ENCODE measurements at places on chromosomes 1 and 21.

GRCh38 chr1:104855550-104855949 lies 1105.9 kb downstream of the AMY1C start:
- no peak for DNase-seq

DNA sequence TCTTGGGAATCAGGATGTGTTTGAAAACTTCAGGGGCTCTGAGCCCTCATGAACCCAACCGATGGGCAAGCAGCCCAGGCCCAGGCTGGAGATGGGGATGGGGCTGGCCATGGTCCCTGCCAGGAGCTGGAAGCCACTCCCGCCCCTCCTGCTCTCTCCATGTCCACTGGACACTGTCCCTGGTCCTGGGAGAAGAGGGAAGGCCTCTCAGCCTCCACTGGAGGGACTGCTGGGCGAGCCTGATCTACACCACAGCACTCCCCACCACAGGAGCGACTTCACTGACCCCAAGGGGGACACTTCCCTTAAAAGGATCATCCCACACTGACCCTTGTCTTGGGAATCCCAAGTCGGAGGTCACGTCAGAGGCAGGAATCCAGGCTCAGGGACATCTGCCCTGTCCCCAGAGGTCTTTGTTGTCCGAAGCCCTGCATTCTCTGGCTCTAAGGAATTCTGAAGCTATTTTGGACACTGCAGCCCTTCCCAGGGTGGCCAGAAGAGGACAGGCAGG lies 16.9 kb upstream of the COL18A1 start:
- DNase-seq, result peak; percentile 7

DNA sequence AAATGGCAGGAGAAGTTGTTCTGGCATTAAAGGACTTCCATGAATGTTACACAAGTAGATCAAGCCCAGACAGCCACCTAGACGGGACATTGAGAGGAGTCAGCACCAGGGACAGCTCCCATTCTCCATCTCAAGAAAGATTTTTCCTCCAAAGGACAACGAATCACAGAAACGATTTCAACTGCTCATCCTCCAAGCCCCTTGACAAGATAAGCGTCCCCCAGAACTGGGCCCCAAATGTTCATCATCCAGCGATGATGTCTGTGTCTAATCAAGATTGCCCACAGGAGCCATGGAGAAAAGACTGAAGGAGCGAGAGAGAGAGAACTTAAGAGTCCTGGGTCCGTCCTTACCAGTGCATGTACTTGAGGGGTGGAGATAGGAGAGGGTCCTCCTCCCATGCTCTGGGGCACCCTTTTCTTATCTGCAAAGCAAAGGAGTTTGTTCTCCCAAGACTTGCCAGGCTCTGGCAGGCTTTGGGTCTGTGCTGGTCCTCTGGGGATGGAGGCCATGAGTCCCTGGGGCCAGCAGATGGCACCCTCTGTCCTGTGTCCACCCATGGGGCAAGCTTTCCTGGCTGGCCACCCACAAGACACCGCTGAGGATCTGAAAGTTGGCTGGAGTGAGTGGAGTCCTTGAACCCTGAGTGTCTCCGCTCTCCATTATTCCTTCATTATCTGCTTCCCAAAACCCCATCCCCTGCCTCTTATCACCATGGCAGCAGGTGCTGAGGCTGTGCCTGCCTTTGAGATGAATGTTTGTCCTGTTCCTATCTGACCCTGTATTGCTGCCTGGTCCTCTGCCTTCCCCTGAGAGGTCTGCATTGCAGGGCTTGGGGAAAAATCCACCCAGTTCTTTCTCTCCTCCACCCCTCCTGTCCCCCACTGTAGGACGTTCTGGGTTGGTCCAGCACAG lies 164.6 kb downstream of the ACTL8 start:
- no peak for DNase-seq

DNA sequence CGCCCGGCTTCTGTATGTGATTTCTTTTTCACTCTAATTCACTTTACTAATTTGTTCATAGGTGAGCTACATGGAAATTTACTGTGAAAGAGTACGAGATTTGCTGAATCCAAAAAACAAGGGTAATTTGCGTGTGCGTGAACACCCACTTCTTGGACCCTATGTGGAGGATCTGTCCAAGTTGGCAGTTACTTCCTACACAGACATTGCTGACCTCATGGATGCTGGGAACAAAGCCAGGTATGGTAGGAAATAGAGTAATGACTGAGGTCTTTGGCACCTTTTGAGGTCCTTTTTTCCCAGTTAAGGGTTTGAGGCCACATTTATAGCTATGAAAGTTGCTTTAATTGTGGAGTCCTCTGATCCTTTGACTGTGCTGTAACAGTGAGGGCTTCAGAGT lies 56.9 kb downstream of the KIF1B start:
- no peak for DNase-seq

GRCh38 chr1:34373912-34374311 lies 197.2 kb downstream of the C1orf94 start:
- no peak for DNase-seq

DNA sequence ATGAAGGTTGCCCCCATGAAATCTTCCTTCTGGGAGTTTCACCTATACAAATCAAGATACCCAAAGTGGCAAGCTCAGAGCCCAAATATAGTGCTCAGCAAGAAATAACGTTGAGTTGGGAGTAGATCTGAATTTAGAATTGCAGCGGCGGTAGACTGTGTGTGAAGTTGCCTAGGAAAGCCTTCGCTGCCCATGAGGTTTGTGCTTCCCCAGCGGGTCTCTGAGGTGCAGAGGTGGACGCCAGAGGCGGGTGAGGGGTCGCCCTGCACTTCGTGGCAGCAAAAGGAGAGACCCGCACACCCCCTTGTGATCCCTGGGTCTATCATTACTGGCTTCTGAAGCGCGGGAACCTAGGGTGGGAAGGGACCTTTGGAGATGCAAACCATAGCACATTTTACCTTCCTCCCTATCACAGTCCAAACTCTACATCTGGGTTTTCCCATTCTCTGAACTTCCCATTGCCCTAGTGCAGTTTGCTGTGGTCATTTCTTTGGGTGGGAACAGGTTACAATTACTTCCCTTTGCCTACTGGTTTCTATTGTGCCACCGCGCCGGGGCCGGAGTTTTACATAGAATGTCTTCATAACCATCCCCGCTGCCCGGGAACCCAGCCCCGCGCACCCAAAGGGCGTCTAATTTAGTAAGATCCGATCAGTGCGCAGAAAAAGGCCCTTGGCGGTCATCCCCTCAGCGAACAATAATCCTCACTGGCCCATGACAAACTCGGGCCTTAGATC lies 5.2 kb downstream of the TBX15 start:
- no peak for DNase-seq

DNA sequence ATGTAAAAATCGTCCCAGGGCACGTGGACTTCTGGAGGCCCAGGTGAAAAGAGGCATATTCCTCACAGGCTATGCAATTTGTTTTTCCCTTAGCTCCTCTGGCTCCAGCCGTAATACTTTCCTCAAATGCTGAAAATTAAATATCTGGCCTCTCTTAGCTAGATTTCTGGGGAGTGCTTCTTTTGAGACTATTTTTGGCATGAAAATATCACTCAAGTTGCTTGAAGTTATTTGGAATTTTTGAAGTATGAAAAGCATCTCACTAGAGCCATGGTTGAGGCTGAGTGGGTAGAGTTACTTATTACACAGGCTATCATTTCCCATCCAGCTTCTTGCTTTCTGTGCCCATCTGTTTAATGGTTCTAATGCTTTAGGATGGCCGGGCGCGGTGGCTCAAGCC lies 59.7 kb downstream of the MYOM3 start:
- DNase-seq, result no peak

DNA sequence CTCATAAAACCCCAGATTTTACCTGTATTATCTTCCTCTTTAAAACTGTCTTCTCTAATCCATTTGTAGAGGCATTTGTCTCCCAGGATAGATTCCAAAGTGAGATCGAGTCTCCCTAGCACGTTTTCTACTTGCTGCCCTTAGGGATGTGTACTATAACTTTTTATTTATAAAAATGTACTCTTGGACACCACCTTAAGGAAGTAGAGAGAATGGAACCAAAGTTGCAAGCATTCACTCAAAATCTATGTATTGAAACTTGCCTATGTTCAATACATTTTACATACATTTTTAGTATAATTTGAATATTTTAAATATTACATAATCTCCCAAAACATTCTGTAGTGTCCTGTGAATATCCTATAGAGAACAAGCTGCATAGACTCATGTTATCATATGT lies 842 bp upstream of the SPRR2A start:
- no peak for DNase-seq

- DNase-seq, result no peak
These were observed 88.0 kb upstream of the IVNS1ABP start for GRCh38 chr1:185404907-185405568.

GRCh38 chr1:7808253-7808844 lies 24.3 kb downstream of the PER3 start:
- DNase-seq, result no peak

- DNase-seq, result no peak
These were observed 252.4 kb upstream of the B3GALT2 start for GRCh38 chr1:193438771-193439170.

DNA sequence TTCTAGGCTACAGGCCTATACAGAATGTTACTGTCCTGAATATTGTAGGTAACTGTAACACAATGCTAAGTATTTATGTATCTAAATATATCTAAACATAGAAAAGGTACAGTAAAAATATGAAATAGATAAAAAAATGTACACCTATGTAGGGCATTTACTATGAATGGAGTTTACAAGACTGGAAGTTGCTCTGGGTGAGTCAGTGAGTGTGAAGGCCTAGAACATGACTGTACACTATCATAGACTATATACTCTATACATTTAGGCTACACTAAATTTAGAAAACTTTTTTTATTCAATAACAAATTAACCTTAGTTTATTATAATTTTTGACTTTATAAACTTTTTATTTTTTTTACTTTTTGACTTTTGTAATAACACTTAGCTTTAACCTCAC lies 136.9 kb downstream of the DUSP10 start:
- no peak for DNase-seq

GRCh38 chr1:232398823-232399222 lies 231.1 kb downstream of the SIPA1L2 start:
- no peak for DNase-seq

- no peak for DNase-seq
These were observed 54.4 kb upstream of the HAO2 start for GRCh38 chr1:119314001-119314796.

DNA sequence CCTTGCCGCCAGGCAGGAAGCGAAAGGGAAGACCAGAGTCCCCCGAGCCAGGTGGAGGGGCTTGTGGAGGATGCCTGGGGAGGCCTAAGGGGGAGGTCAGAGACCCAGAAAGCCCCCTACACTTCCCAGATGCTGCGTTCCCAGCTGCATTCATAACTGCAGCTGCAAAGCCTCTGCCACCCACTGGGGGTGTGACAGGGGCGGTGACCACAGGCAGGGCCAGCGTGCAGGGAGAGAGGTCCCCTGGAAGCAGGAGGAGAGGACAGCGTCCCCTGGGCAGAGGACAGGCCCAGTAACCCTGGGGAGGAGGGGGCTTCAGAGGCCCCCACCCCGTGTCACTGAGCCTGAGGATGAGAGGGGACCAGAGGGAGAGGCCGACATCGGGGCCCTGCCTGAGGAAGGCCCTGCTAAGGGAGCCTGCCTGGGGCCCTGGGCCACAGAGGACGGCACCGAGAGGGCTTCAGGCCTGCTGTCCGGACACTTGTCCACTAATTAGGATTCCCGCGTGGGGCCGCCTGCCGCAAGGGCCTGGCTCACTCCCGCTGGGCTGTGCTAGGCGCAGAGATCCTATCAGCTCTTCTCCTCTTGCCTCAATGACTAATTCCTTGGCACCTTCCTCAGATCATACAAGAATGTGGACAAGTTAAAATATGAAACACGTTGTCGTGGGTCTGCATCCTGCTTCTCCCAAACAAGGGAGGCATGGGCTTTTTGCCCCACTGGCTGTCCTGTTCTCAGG lies 49.1 kb upstream of the CCDC27 start:
- no peak for DNase-seq

DNA sequence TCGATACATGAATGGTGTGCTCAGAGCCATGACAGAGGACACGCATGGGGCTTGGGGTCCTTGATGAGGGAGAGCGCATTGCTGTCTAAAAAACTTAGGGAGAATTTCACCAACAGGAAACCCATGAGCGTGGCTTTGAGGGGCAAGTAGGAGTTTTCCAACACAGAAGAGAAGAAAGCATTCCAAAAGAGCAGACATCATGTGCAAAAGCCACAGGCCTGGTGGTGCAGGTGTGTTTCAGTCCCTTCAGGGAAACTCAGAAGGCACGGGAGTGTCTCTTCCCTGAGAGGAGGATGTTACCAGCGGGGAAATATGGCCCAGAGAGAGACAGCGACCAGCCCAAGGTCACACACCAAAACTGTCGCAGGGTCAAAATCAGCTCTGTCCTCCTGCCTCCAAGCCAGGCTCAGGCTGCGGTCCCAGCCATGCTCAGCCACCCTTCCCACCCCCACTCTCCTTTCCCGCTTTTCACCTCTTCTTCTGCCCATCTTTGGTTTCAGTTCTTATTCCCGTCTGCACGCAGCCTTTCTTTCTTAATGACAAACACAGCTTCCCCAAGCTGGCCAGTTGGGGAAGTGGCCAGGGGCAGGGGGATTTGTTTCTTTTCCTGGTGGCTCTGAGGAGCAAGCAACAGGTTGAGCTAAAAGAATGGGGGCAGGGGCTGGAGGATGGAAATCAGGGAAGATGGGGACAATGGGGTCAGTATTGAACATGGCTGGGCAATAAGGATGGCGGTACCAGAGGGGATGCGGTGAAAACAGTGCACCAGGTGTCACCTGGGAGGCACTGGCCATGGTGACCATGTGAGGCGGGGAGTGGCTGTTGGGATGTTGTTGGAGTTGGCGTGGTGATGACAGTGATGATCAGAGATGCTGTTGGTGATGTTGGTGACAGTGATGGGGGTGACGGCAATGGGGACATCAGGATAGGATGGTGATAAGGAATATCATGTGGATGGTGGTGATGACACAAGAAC lies 10.3 kb downstream of the LAPTM5 start:
- DNase-seq, result no peak

DNA sequence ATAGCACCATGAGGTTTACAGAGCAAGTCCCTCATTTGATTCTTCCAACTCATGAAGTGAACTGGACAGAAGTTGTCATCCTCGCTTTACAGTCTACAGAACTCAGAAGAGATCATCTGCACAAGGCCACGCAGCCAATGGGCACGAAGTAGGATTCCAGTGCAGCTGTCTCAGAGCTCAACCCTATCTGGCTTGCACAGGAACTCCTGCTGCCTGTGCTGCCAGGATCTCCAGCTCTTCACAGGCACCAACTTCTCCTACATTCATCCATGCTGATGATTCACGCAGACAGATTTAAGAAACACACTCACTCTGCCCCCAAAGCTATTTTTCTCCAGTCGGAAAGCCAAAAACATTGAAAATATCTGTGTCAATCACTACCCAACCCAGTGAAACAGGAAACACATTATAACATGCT lies 157.0 kb downstream of the RERE start:
- DNase-seq, result no peak

DNA sequence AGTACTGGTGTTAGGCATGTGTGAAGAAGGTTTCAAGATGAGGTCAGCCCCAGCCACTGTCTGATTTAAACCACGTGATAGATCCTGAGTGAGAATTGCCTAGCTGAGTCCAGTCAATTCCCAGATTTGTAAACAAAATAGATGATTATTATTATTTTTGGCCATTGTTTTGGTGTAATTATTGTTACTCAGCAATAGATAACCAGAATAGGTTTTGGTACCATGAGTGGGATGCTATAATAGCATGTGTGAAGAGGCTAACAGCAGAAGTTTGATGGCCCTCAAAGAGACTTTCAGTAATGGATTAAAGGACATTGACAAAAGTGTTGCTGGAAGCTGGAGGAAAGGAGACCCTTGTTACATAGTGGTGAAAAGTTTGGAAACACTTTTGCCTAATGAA lies 214.8 kb downstream of the BACH1 start:
- DNase-seq, result no peak

GRCh38 chr1:157390651-157391050 lies 161.7 kb downstream of the FCRL5 start:
- DNase-seq, result no peak

Data from CD4-positive, alpha-beta T cell treated with Interleukin-15 for 1 hour (primary cell).